Bronchial epithelial cell (primary cell): ENCODE measurements at places on chromosomes 5 and 9. TPM values are rescaled to one million over a fixed set of nuclear protein-coding genes. Genes with fewer than 3 reads are reported as not detected.

Gene INSL4
- 0.26 TPM in 1 of 2 replicates, not detected in the other for total RNA-seq

Gene IGFBPL1
- not detected in 2 replicates for total RNA-seq

Gene PCDHB11
- total RNA-seq = under 0.01 and 0.26 TPM in 2 replicates

Gene ZER1
- total RNA-seq = 8.7 and 14.2 TPM in 2 replicates

Gene PCDHB7
- not detected in 2 replicates for total RNA-seq

Gene TEX10
- total RNA-seq = 22.9 and 30.0 TPM in 2 replicates

GRCh38 chr5:180803181-180804128 is 849 bp upstream of the MGAT1 start:
- peak; percentile 80 for DNase-seq

GRCh38 chr5:101679816-101680215 is 616.3 kb downstream of the SLCO4C1 start:
- peak; percentile 65 for DNase-seq

- peak; percentile 67 for DNase-seq
These were observed 7.6 kb upstream of the FAM240B start for GRCh38 chr9:38727497-38728001.

DNA sequence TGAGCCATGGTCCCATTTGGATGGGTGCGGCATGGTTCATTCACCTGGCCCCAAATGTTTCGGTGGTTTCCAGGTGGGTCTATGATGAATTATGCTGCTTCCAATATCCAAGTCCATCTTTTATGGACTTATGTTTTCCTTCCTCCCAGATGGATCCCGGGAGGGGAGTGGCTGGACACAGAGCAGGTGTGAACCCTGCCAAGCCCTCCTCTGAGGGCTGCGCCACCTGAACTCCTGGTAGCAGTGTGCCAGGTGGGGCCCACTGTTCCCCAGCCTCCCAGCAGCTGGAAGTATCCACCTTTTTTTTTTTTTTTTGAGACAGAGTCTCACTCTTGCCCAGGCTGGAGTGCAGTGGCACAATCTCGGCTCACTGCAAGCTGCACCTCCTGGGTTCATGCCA is 42.9 kb downstream of the WNK2 start:
- DNase-seq = no peak
